Type B pancreatic cell (in vitro differentiated cells): ENCODE measurements at places on chromosomes 6 and 20. TPM values are rescaled to one million over a fixed set of nuclear protein-coding genes. Genes with fewer than 3 reads are reported as not detected.

Gene HECA
- 17.8 and 24.4 TPM in 2 replicates for total RNA-seq

GRCh38 chr6:105038259-105038658 lies 81.4 kb downstream of the LIN28B start:
- H3K36me3 ChIP-seq = no peaks in the 10 kb centered on the region
- no peak for DNase-seq
- H3K4me1 ChIP-seq = peaks cover 31% of the 10 kb centered on the region
- no peaks in the 10 kb centered on the region for H3K27me3 ChIP-seq

DNA sequence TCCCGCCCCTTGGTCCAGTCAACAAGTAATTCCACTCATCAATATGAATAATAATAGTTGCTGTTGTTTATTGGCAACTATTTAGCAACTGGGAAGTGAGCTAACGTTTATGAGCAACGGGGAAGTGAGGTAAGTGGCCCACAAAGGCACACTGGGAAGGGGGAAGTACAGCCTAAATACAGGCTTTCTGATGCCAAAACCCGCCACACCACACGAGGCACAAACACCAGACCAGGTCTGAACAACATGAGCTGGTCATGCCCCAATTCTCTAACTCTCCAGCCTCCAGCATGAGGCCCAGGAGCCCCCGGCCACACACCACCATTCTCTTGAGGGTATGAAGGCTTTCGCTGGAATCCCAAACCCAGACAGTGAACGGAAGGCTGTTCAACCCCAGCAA lies 50.8 kb downstream of the PREX1 start:
- no peak for DNase-seq
- no peak overlapping the region for H3K4me3 ChIP-seq
- H3K27ac ChIP-seq = no peak overlapping the region
- H3K27me3 ChIP-seq = peaks cover 3% of the 10 kb centered on the region
- H3K4me1 ChIP-seq = no peaks in the 10 kb centered on the region

DNA sequence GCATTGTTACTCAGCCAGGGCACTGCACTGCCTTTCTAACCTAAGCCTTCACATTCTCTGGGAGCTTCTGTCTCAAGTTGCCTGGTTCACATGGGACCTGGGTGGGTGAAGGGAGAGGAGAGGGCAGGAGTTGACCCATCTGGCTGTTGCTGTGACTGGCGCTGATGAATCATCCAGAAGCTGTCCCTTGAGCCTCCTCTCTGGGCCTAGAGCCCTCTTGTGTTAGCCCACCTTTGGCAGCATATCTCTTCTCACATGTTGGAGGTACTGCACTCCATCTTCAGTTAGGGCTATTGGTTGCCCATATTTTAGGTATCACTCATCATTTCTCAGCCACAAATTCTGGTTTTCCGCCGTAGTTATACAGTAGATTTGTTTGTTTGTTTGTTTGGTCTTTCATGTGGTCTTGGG lies 19.8 kb downstream of the XRN2 start:
- no peaks in the 10 kb centered on the region for H3K27me3 ChIP-seq
- H3K27ac ChIP-seq = no peak overlapping the region
- H3K36me3 ChIP-seq = peaks cover 26% of the 10 kb centered on the region
- DNase-seq = no peak

- H3K27ac ChIP-seq = no peak overlapping the region
- H3K36me3 ChIP-seq = peaks cover 14% of the 10 kb centered on the region
- peaks cover 28% of the 10 kb centered on the region for H3K4me1 ChIP-seq
- no peak overlapping the region for H3K4me3 ChIP-seq
- no peak for DNase-seq
Observed at GRCh38 chr6:128336436-128337095, 183.8 kb downstream of the PTPRK start.

Gene DEK
- 84.2 and 124 TPM in 2 replicates for total RNA-seq

DNA sequence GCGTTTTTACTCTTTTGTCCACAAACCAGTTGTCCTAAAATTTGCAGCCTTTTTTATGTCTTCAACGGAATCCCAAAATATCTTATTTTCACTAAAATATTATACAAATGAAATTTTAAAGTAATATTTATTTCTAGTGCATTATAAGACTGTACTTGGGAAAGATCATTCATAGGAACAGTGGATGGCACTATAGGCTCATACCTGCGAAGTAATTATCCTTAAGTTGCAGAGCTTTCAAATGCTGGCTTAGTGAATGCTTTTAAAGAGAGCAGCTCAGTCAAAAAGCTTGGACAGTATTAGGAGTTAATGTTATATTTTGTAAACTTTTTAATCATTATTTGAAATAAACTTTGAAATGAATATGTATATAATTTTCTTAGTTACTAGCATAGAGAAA lies 254.9 kb downstream of the CDKAL1 start:
- no peak for DNase-seq
- no peaks in the 10 kb centered on the region for H3K27me3 ChIP-seq
- H3K4me1 ChIP-seq = peaks cover 19% of the 10 kb centered on the region
- no peaks in the 10 kb centered on the region for H3K36me3 ChIP-seq
- no peak overlapping the region for H3K27ac ChIP-seq

DNA sequence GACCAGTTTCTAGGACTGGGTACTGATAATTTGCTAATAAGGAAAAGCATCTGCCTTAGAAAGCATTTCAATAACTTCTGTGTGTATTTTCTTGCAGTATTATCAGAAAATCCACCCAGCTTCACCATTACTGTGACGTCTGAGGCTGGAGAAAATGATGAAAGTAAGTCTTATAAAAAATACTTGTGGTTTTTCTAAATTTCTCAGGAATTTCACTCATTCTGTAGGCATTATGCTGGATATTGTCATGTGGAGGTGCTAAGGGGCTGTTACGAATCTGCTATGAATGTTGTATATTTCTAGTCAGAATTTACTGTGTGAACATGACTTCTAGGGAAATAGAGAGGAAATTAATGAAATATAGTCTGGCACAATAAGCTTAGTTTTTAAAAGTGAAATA lies 8.9 kb downstream of the RWDD1 start:
- no peak overlapping the region for H3K4me3 ChIP-seq
- no peak overlapping the region for H3K27ac ChIP-seq
- no peaks in the 10 kb centered on the region for H3K4me1 ChIP-seq
- H3K36me3 ChIP-seq = peaks cover 12% of the 10 kb centered on the region

Gene MAP7
- 17.8 and 45.4 TPM in 2 replicates for total RNA-seq

- H3K36me3 ChIP-seq = no peaks in the 10 kb centered on the region
- no peaks in the 10 kb centered on the region for H3K4me1 ChIP-seq
- no peaks in the 10 kb centered on the region for H3K27me3 ChIP-seq
- DNase-seq = no peak
- no peak overlapping the region for H3K4me3 ChIP-seq
Observed at GRCh38 chr6:82015043-82015442, 232.5 kb downstream of the IBTK start.

Gene NXT1
- 22.3 and 25.7 TPM in 2 replicates for total RNA-seq

DNA sequence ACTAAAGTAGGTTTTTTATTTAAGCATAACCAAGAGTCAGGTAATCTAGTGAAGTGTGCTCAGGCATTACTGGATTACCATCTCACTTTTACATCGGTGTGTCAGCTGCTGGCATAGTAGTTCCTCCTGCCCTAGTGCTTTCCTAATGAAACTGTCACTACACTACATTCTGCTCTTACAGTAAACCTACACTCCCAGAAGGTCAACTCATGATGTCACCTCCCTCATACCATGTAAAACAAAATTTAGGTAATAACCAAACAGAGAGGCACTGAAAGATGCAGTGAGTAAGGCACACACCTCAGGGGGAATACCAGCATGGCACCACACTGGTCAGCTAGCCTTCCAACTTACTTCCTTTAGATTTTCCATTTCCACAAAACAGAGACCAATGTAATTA lies 23.3 kb downstream of the HUS1B start:
- H3K27ac ChIP-seq = no peak overlapping the region
- no peak overlapping the region for H3K4me3 ChIP-seq
- H3K4me1 ChIP-seq = no peaks in the 10 kb centered on the region
- DNase-seq = no peak

GRCh38 chr6:161636882-161637430 lies 363.1 kb upstream of the AGPAT4 start:
- H3K4me3 ChIP-seq = no peak overlapping the region
- peaks cover 30% of the 10 kb centered on the region for H3K4me1 ChIP-seq
- H3K27me3 ChIP-seq = no peaks in the 10 kb centered on the region
- DNase-seq = no peak

DNA sequence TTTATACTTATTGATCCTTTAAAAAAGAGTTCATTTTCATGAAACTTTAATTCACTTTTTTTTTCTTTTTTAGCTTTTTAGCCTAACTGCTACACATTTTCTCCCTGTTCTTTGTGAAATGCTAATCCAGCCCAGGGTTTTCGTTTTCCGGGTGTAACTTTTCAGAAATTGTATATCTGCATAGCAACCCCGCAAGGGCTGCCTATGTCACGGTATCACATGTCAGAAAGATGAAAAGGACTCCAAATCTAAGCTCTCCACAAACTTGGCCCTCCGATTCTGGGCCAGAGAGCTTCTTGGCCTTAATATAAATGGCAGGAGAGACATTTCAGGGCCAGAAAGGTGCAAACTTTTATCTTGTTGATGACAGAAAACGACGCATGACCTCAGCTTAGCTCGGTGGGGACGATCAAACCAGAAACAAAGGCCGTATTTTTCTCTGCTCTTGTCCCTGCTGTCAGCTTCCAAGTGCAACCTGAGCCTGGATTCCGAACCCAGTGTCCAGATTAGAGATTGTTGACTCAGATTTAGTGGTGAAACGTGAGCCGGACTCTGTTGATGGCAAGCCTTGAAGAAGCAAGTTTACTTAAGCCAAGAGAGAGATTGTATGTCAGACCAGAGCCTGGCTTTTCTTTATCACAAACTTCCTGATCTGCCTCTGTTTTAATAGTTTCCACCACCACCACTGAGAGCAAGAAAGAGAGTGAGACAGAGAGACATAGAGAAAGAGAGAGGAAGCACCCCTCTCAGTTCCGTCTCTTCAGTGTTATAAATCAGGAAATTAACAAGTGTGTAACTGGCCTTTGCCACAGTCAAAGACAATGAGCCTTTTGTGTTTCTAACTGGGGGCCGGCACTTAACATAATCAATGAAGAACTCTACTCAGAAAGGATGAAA lies 157.8 kb downstream of the SCML4 start:
- DNase-seq = no peak
- H3K4me3 ChIP-seq = peak overlapping the region; percentile 71
- peaks cover 77% of the 10 kb centered on the region for H3K4me1 ChIP-seq
- peak overlapping the region; percentile 60 for H3K27ac ChIP-seq
- H3K36me3 ChIP-seq = no peaks in the 10 kb centered on the region

- H3K36me3 ChIP-seq = no peaks in the 10 kb centered on the region
- H3K4me3 ChIP-seq = peak overlapping the region; percentile 60
- peak overlapping the region; percentile 75 for H3K27ac ChIP-seq
- H3K27me3 ChIP-seq = peaks cover 12% of the 10 kb centered on the region
- H3K4me1 ChIP-seq = peaks cover 56% of the 10 kb centered on the region
Observed at GRCh38 chr20:48373555-48373934, 454.3 kb downstream of the PREX1 start.

DNA sequence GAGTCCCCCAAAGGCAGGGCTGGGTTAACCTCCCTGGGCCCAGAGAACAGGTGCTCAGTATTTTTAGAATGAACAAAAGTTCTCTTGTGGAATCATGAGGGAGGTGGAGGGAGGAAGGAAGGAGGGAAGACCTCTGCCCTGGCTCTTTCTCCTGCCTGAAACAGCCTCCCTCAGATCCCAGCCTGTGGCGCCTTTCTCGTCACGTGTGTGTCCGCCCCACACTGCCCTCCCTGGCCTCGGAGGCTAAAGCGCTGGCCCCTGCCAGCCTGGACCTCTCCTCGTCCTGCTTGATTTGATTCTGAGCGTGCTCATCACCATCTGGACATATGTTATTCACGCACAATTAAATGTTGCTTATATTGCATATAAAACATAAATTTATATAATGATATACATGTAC lies 40.9 kb downstream of the PHACTR3 start:
- H3K4me3 ChIP-seq = no peak overlapping the region
- H3K27ac ChIP-seq = no peak overlapping the region

- peaks cover 11% of the 10 kb centered on the region for H3K4me1 ChIP-seq
- no peak overlapping the region for H3K4me3 ChIP-seq
- no peak overlapping the region for H3K27ac ChIP-seq
- DNase-seq = peak; percentile 40
- H3K36me3 ChIP-seq = no peaks in the 10 kb centered on the region
Observed at GRCh38 chr6:159077123-159077522, 32.3 kb upstream of the TAGAP start.

DNA sequence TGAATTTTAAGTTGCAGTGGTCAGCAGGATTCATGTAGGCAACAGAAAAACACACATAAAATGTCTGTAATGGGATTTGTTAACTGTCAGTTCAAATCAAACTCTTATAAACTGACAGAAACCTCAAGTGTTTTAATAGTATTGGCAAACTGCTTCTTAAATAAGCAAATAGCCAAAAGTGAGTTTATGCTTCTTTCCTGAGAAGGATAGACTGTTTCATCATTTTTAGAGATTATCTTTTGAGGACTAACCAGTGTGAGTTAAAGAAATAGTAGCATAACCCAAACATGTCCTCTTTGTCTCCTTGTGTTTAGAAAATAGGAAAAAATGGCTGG lies 68.0 kb downstream of the AIG1 start:
- H3K27ac ChIP-seq = no peak overlapping the region
- no peak overlapping the region for H3K4me3 ChIP-seq
- no peak for DNase-seq
- peaks cover 8% of the 10 kb centered on the region for H3K36me3 ChIP-seq
- H3K27me3 ChIP-seq = no peaks in the 10 kb centered on the region
- no peaks in the 10 kb centered on the region for H3K4me1 ChIP-seq

Gene EGFL8
- total RNA-seq = 27.1 and 35.8 TPM in 2 replicates

- H3K27me3 ChIP-seq = no peaks in the 10 kb centered on the region
- no peak overlapping the region for H3K4me3 ChIP-seq
- DNase-seq = no peak
- H3K4me1 ChIP-seq = no peaks in the 10 kb centered on the region
- H3K27ac ChIP-seq = no peak overlapping the region
Observed at GRCh38 chr6:139790527-139790926, 416.1 kb upstream of the CITED2 start.

GRCh38 chr6:137305691-137306090 lies 86.5 kb upstream of the IFNGR1 start:
- DNase-seq = no peak
- no peaks in the 10 kb centered on the region for H3K27me3 ChIP-seq
- no peaks in the 10 kb centered on the region for H3K36me3 ChIP-seq
- peaks cover 9% of the 10 kb centered on the region for H3K4me1 ChIP-seq
- no peak overlapping the region for H3K27ac ChIP-seq

Gene OR12D3
- not detected in 2 replicates for total RNA-seq

DNA sequence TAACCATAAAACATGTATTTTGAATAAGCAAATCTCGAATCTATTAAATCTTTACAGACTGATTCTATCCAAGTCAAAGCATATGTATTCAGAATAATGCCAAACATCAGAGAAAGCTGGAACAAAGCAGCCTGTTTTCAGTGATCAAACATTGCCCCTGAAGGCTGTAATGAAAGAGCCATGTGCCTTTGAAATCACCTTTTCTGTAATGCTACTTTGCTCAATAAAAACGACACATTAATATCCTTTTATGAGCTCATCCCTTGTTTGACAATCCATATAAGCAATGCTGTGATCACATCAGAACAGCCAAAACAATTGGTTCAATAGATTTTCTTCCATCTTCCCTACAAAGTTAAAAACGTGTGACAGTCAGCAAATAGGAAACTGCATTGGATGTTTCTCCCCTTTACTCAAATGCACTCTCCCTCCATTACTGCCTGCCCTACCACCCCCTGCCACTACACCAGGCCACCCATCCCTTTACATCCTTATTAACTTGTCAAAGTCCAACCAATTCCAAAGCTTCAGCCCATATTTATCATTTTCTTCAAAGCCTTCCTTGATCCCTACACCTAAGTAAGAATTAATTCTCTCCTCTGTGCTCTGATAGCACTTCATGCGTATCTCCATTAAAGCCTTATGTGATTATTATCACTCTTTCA lies 42.0 kb downstream of the THEMIS start:
- H3K27ac ChIP-seq = no peak overlapping the region
- H3K4me3 ChIP-seq = no peak overlapping the region

Gene MUC22
- total RNA-seq = 1.6 and 4.9 TPM in 2 replicates

Gene PGC
- 3.5 and 56.6 TPM in 2 replicates for total RNA-seq
